NB4 (cell line): ENCODE measurements at places on chromosomes 5 and 9.
A peak's percentile ranks its signal among the peaks of the same experiment; 100 is the strongest.

DNA sequence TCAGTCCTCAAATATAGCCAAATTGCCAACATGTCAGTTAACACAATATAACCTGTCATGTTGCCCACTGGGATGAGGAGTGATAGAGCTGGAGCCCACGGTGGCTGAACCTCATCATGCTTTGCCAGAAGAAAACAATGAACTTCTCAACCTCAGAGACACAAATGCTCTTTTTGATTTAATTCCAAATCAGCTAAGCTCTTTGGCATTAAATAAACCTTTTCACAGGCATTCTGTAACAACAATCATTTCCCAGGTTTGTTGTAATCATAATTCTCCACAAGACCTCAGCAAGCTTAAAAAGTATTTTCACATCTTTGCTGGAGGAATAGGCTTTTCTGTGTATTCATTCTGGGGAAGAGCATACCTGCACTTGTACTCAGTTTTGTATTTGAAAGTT lies 830.9 kb downstream of the MAT2B start:
- DNase-seq = no peak

DNA sequence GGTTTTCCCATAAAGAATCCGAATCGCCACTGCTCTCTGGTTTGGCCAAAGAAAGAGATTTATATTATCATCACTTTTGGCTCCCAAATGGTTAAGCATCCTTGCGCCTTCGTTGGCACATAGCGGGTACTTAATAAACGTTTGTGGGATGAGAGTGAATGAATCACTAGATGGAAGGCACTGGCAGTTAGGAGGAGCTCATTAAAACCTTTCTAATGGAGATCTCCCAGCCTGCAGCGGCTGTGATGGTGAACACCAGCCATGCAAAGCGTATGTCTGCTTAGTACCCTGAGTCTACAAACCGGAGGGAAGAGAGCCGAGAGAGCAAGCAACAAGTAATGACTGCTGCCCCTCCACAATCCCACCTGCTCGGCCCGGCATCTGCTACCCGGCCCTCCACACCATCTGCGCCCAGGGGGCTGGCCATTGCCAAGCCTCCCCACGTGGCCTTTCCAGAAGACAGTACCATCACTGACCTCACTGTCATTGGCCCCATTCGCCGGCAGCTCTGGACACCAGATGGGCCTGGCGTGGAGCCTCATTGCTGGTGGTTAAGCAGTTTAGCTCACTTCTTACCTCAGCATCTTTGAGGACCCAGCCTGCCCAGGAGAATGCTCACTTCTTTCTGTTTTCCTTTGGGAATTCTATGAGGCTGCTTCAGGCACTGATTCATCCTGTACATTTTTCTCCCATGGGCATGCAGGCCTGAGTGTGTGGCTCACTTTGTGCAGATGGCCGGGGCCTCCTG lies 39.3 kb upstream of the ANKRD33B start:
- DNase-seq = no peak

- DNase-seq = peak; percentile 91
Measured at GRCh38 chr9:33721674-33722358, 73.5 kb upstream of the PRSS3 start.

GRCh38 chr5:147509710-147510651 lies at the start of gene DPYSL3:
TSS of gene DPYSL3 (minus strand) at chr5:147510068. CDS start at chr5:147509858, 210 bp downstream.
- no peak for DNase-seq

GRCh38 chr9:5552301-5552700 lies 42.0 kb downstream of the PDCD1LG2 start:
- no peak for DNase-seq

- no peak for DNase-seq
Measured at GRCh38 chr9:36584620-36585460, 12.1 kb downstream of the MELK start.

DNA sequence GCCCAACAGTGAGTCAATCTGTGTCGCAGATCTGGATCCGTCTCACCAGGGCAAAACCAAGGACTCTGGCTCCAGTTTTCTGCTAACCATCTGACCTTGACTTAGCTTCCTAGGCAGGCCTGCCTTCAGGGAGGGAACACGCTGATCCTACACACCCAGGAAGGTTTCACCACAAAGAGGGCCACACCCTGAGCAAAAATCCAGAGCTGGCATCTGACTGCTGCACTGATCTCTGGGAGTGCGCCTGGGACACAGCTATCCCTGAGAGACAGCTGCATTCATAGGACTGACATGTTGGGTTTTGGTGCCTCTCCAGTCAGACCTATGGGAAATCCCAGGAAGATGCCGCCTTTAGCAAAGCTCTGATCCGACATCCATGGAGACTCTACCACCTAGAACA lies 47.5 kb downstream of the CDK5RAP2 start:
- DNase-seq = no peak

GRCh38 chr5:82275216-82275664 lies 2.9 kb downstream of the RPS23 start:
- peak; percentile 8 for DNase-seq

DNA sequence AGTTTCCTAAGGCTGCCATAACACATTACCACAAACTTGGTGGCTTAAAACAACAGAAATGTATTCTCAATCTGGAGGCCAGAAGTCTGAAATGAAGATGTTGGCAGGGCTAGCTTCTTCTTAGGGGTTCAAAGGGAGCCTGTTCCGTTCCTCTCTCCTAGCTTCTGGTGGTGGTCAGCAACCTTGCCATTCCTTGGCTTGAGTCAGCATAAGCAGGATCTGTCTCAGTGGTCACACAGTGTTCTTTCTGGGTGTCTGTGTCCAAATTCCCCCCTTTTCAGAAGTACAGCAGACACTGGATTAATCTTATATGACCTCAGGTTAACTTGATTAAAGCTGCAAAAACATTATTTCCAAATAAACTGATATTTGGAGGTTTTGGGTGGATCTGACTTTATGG lies 2.1 kb upstream of the OSMR start:
- no peak for DNase-seq
